Neural crest cell (in vitro differentiated cells): ENCODE measurements at places on chromosomes 3 and 15. TPM values are rescaled to one million over a fixed set of nuclear protein-coding genes. Genes with fewer than 3 reads are reported as not detected.

Gene SYNPR
- not detected in 2 replicates for total RNA-seq

DNA sequence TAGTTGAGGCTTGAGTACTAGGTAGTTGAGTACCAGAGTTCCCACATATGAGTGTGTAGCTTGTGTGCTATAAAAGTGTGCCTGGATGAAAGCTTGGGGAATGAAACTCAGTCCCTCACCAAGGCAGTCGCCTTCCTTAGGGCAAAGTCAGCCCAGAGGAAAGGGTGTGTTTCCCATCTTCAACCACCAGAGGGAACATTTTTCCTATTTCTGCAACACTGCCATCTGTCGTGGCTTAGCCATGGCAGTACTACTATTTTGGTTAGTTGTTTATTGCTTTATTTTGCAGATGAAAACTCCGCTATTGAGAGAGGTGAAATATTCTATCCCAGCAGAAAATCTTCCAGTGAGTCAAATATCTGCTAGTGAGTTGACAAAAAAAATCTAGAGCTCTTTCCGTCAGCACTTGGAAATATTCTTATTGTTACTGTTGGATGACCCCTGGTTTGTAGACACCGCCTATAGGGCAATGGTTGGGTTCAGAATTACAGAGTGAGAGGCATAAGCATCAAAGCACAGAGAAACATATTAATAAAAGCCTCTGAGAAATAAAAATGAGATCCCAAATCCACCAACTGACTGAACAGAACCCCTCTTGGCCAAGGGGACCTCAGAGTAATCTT, 239.9 kb downstream of the CPNE4 start:
- H3K36me3 ChIP-seq, result no peaks in the 10 kb centered on the region
- peak; percentile 31 for DNase-seq
- peaks cover 41% of the 10 kb centered on the region for H3K4me1 ChIP-seq
- no peak overlapping the region for H3K4me3 ChIP-seq

- peak overlapping the region; percentile 44 for H3K27ac ChIP-seq
- H3K4me3 ChIP-seq, result peak overlapping the region; percentile 95
- no peak for DNase-seq
- peaks cover 35% of the 10 kb centered on the region for H3K27me3 ChIP-seq
- peaks cover 6% of the 10 kb centered on the region for H3K36me3 ChIP-seq
Observed at GRCh38 chr3:125054449-125055329, 1.1 kb downstream of the HEG1 start.

DNA sequence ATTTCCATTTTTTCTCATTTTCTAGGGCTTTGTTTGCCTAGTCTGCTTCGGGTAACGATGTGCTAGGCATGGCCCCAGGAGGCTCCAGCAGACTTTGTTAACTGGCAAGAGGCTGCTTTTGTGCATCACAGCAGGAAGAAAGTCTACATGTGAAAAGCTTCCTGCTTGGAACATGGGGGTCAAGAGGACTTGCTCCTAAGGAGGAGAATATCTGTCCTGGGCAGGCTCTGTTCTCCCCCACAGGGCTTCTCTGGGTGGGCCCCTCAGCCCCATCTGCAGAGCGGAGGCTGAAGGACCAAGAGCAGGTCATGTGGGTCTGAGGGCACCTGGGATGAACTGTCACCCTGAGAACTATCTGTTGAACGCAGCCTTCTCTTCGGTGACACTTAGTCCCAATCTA, 94.7 kb downstream of the CCNL1 start:
- peaks cover 5% of the 10 kb centered on the region for H3K4me1 ChIP-seq
- no peaks in the 10 kb centered on the region for H3K36me3 ChIP-seq
- no peak overlapping the region for H3K4me3 ChIP-seq
- no peak overlapping the region for H3K27ac ChIP-seq
- DNase-seq, result no peak
- peaks cover 4% of the 10 kb centered on the region for H3K27me3 ChIP-seq

GRCh38 chr3:71051893-71052687, 531.4 kb downstream of the FOXP1 start:
- peaks cover 64% of the 10 kb centered on the region for H3K4me1 ChIP-seq
- H3K27me3 ChIP-seq, result no peaks in the 10 kb centered on the region
- H3K27ac ChIP-seq, result no peak overlapping the region
- H3K4me3 ChIP-seq, result no peak overlapping the region

- no peak for DNase-seq
- no peaks in the 10 kb centered on the region for H3K27me3 ChIP-seq
- H3K4me3 ChIP-seq, result no peak overlapping the region
Observed at GRCh38 chr3:133169331-133170068, 131.3 kb downstream of the TMEM108 start.

Gene ACTRT3
- total RNA-seq, result 1.5 TPM in 2 replicates

Gene STARD9
- 16.4 and 16.5 TPM in 2 replicates for total RNA-seq

DNA sequence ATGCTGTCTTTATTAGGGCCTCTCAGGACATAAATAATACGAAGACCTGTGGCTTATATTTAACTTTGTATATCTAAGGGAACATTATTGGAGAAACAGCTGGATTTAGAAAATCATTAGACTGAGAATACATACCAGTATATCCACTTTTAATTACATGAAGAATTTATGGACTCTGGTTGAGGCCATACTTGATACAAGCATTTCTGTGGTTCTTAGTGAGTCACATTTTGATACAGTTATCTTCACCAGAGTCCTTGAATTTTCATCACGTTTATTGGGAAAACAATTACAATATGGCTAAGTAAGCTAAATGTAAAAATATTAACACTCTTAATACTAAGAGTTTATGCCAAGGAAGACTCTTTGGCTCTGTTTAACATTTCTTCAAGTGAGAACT, 9.9 kb downstream of the KIF23 start:
- H3K4me1 ChIP-seq, result peaks cover 18% of the 10 kb centered on the region
- peaks cover 26% of the 10 kb centered on the region for H3K36me3 ChIP-seq
- no peak for DNase-seq
- H3K27ac ChIP-seq, result no peak overlapping the region

DNA sequence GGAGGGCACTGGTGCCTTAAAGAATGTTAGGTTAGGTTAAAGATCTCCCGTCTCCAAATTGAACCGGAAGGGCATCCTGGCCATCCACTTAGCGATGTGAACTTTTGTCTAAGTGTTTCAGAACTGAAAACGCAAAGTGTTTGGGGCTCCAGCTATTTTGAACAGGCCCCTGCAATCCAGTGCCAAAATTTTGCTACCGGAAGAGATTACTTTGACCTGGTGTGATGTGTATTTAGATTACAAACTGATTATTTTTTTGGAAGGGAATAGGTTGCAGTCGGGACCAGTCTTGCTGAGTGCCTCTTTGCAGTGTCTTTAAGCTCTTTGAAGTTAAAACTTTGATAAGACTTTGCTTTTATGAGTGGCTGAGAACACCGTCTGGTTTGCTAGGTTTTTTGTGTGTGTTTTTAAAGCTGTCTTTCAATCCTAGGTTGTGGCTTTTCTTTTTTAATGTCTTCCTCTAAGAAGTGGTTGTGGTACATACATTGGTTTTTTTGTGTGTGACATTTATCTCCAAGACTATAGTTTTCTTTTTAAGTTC, 179.6 kb downstream of the OR4M2 start:
- H3K4me1 ChIP-seq, result no peaks in the 10 kb centered on the region
- no peak overlapping the region for H3K4me3 ChIP-seq
- H3K36me3 ChIP-seq, result peaks cover 13% of the 10 kb centered on the region
- no peak for DNase-seq

Gene RFX7
- total RNA-seq, result 57.2 and 61.2 TPM in 2 replicates
